ENCODE measurements at places on chromosomes 3 and 15. TPM values are rescaled to one million over a fixed set of nuclear protein-coding genes. Genes with fewer than 3 reads are reported as not detected.

The CBLB gene
- 11.6 TPM for total RNA-seq

The NFKBIZ gene
- 7.2 TPM for total RNA-seq

The CDCP1 gene
- total RNA-seq = 7.7 TPM

The ABHD10 gene
- total RNA-seq = 18.3 TPM

The CHRFAM7A gene
- total RNA-seq = 8.2 TPM

The GPR62 gene
- not detected for total RNA-seq

The ACTRT3 gene
- 3.5 TPM for total RNA-seq

The SIDT1 gene
- 0.52 TPM for total RNA-seq

The FBXO40 gene
- not detected for total RNA-seq

The TRIM42 gene
- total RNA-seq = not detected

The RAD51 gene
- 23.7 TPM for total RNA-seq

The SLC51B gene
- 16.8 TPM for total RNA-seq

The GOLGA6D gene
- not detected for total RNA-seq

The DPPA2 gene
- not detected for total RNA-seq

The FOXL2NB gene
- total RNA-seq = 0.56 TPM

The TNFAIP8L3 gene
- 43.1 TPM for total RNA-seq

The LRRK1 gene
- total RNA-seq = 11.0 TPM

The NLGN1 gene
- total RNA-seq = not detected

The TM6SF1 gene
- 0.18 TPM for total RNA-seq

The KLHL40 gene
- total RNA-seq = not detected

The SLC22A14 gene
- 0.12 TPM for total RNA-seq

The MYZAP gene
- total RNA-seq = 1.3 TPM

The ROPN1 gene
- total RNA-seq = not detected

The FOXB1 gene
- total RNA-seq = not detected

The UBAP1L gene
- 0.29 TPM for total RNA-seq

The TLR9 gene
- not detected for total RNA-seq

The STRIT1 gene
- total RNA-seq = not detected

The CLCN2 gene
- 5.4 TPM for total RNA-seq

The DLEC1 gene
- not detected for total RNA-seq

The SERINC4 gene
- 0.15 TPM for total RNA-seq

The APEH gene
- total RNA-seq = 74.4 TPM

The SLC9C1 gene
- not detected for total RNA-seq

The GPR15 gene
- total RNA-seq = not detected

The SEC62 gene
- total RNA-seq = 102 TPM

The HESX1 gene
- total RNA-seq = not detected

The ZNF660 gene
- not detected for total RNA-seq

The CAND2 gene
- total RNA-seq = 0.27 TPM

The AKAP13 gene
- 172 TPM for total RNA-seq

The SCN11A gene
- total RNA-seq = not detected

The SLC35G2 gene
- total RNA-seq = 24.6 TPM

The HGD gene
- 24.8 TPM for total RNA-seq

The RASGRP1 gene
- 0.35 TPM for total RNA-seq

The CCRL2 gene
- total RNA-seq = 0.08 TPM

The LXN gene
- total RNA-seq = 52.3 TPM

The CPNE4 gene
- total RNA-seq = 4.8 TPM

The GOLGA8S gene
- 0.18 TPM for total RNA-seq

The TGM5 gene
- total RNA-seq = not detected

The RBPMS2 gene
- 7.2 TPM for total RNA-seq

The REC114 gene
- total RNA-seq = not detected

The CELF6 gene
- total RNA-seq = not detected

The HHLA2 gene
- 0.10 TPM for total RNA-seq

The TEX9 gene
- total RNA-seq = 4.9 TPM

Measured in A549 treated with dexamethasone at 1 μM for 4 hours (cell line).